ENCODE measurements at places on chromosomes 2 and 18.

- no peak for DNase-seq
Observed at GRCh38 chr18:46946656-46947282, 29.4 kb downstream of the KATNAL2 start.

DNA sequence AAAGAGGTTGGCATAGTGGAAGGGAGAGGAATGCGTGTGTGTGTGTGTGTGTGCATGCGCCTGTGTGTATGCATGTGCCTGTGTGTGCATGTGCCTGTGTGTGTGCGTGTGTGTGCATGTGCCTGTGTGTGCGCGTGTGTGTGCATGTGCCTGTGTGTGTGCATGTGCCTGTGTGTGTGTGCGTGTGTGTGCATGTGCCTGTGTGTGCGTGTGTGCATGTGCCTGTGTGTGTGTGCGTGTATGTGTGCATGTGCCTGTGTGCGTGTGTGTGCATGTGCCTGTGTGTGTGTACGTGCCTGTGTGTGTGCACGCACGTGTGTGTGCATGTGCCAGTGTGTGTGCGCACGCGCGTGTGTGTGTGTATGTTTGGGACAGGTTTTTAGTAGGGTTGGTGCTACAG, 205.1 kb downstream of the MEMO1 start:
- DNase-seq: no peak

- DNase-seq: peak; percentile 36
Observed at GRCh38 chr2:39408351-39409136, 28.5 kb downstream of the MAP4K3 start.

DNA sequence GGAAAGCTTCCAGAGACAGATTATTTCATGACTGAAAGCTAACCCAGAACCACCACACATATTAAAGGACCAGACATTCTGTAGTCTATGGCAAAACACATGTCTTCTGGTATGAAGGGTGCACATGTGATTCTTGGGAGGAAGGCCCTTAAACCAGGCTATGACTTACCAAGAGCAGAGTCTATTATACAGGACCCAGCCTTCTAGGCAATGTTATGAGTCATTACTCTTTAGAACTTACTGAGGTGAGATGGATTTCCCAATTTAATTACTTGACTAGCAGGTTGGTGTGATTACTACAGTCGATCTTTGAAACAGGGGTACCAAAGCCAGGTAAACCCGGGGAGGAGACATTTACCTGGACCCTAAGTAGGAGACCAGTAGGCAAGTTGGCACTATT, 350.8 kb downstream of the TRIB2 start:
- DNase-seq: no peak

GRCh38 chr2:220096406-220096805, 469.0 kb downstream of the SLC4A3 start:
- no peak for DNase-seq

GRCh38 chr2:7012141-7012764, 95.0 kb downstream of the RNF144A start:
- DNase-seq: no peak
